Stimulated activated CD8-positive, alpha-beta memory T cell treated with anti-CD3 and anti-CD28 coated beads, Interleukin-4, amount 100 ng/mL, for 1 hour (primary cell): ENCODE measurements at places on chromosomes 12 and 14.

DNA sequence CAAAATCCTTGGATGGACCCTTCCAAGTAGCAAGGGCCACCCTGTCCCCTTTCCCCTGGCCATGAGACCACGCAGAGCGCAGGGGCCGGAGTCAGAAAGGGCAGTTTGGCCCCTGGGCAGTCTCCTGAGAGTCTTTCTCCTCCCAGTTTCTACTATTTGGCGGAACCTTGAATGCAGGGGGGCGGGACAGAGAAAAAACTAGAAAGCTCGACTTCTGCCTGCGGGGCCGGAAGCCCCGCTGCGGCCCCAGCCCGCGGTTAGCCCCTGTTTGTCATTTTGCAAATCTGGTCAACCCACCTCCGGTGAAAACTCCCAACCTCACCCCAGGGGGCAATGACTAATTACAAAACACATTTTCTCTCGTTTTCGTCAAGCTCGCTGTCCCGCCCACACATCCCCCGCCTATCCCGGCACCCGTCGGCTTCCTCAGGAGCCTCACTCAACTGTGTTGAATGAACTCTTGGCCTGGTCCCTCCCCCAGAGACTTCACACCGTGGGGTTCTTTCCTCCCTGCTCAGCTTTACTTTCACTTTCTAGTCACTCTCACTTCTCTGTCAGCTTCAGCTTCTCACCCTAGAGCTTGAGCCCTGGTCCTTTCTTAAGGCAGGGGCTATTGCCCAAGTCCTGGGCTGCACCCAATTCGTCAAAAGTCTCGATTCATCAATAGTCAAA, 66.7 kb downstream of the IRF2BPL start:
- peak; percentile 89 for DNase-seq

GRCh38 chr12:3326156-3326849, 164.7 kb upstream of the PRMT8 start:
- DNase-seq = no peak

DNA sequence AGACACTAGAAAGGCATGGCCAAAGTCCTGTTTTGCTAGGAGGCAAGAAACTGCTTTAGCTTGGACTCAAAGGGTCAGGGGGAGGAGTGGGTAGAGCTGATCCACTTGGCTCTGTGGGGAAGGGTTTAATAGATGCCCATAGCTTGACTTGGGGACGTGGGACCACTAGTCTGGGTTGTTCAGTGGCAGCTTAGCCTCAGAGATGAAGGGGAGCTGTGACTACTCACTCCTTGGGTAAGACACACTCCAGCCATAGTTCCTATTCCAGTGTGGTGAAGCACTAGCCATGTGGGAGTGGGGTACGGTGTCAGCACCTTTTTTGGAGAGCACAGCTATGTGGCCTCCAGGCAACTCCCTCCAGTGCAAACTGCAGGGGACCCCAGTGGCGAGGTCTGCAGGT, 257.3 kb downstream of the TMEM121 start:
- no peak for DNase-seq

- DNase-seq = no peak
Observed at GRCh38 chr12:40203060-40203430, 21.8 kb upstream of the LRRK2 start.

DNA sequence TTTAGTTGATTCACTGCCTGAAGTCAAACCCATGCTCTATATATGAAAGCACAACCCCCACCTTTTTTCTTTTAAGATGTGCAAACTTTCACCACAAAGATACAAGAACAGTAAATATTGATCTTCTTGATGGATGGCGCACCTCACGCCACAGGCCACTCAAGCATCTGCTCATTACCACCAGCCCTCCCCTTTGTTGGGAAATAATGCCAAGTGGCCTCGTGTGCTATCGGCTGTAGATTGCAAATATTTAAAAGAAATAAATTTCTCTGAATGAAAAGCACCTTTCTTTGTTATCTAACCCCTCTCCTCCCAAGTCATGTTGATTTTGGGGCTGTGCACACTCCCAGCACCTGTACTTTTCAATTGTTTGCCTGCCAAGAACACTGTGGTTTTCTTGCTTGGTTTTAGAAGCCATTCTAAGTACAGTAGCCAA, 122.7 kb downstream of the C12orf42 start:
- no peak for DNase-seq

GRCh38 chr12:95605875-95606274, 54.6 kb upstream of the USP44 start:
- DNase-seq = no peak
